Stimulated activated CD8-positive, alpha-beta memory T cell treated with anti-CD3 and anti-CD28 coated beads, Interleukin-7, amount 100 ng/mL, for 4 hours (primary cell): ENCODE measurements at places on chromosomes 4 and X.

- no peak for DNase-seq
These were observed 87.7 kb downstream of the FBXW7 start for GRCh38 chr4:152448038-152448707.

DNA sequence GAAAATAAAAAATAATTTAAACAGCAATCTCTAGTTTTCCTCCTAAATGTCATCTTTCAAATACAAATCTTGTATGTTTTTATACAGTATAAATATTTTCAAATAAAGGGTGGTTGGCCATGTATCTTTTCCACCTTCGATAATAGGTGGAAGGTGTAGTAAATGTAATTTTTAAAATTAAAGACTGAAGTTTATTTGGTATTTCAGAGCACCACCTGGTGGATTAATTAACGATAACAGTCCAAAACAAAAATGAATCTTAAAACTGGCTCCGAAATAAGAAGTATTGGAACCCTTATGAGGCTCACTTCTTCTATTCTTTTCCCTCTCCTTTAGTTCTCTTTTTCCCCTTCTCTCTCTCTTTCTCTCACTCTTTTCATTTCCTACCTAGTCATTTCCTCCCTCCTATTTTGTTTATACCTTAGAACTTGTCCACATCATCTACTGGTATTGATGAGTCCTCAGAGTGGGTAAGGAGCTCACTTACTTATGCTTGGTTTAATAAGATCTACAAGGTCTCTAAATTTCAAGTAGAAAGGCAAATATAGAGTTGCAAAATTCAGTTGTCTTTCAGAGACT, 82.9 kb upstream of the EXOC1L start:
- no peak for DNase-seq

GRCh38 chr4:38382520-38382919, 281.5 kb upstream of the KLF3 start:
- no peak for DNase-seq

GRCh38 chr4:183186813-183187212, 87.8 kb downstream of the WWC2 start:
- DNase-seq, result no peak

- no peak for DNase-seq
These were observed 375.6 kb downstream of the GBA3 start for GRCh38 chr4:23068287-23068686.

DNA sequence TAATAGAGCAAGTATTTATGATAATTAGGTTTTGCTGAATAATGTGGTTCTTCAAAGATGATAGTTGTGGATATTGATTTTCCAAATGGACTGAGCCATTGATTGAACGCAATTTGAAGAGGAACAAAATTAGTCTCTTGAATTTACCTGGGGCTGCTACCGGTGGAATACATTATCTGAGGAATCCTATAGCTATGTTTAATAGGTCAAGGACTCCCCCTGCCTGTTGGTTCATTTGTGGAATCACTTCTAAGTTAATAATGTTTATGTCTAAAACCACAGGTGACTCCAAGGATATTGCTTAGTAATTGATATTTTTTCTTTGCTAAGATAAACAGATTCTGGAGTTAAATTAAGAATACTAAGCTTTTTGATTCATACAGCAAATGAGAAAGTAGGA, 576.0 kb upstream of the PABPC4L start:
- DNase-seq, result no peak

DNA sequence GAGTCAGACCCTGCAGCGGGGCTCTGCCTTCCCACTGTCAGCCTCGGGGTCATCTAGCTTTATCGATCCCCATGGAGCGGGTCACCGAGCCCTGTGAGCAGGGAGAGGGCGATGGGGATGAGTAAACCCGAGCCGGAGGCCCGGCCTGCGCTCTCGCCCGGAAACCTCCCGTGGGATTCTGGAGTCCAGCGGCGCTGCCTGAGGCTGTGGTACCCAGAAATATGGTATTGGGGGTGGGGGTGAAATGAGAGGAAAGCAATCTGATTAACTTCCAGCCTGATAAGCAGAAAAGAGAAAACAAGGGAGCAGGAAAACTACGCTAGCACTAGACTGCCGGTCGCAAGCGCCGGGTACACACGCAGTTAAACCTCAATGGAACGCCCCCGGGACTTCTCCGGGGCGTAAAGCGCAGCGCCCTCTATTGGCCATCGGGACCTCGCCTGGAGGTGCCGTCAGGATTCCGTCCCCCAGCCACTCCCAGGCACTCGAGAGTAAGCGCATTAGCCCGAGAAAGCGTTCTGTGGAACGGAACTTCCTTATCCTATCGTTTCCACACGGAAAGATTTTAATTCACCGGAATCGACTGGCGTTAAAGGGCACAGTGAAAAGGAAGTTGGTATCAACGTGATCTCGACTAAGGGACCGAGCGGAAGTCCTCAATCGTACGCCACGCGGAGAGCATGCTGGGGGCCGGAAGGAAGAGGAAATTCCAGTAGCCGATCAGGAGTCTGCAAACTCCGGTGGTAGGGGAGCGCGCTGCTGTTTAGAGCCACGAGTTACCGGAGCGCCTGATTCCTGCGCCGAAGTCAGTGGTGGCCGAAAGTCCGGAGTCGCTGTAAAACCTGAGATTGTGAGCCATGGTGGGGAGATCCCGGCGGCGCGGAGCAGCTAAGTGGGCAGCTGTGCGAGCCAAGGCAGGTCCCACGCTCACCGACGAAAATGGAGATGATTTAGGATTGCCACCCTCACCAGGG, at the start of gene UTP3:
TSS of gene UTP3 (plus strand) at position 712 of the 974 bp plus-strand sequence. CDS start at position 858, 146 bp downstream.
- peak; percentile 86 for DNase-seq

- DNase-seq, result no peak
These were observed 24.0 kb downstream of the RASGEF1B start for GRCh38 chr4:81447566-81448229.

- no peak for DNase-seq
These were observed 313.8 kb upstream of the TEX13C start for GRCh38 chrX:125005863-125006262.
